NCI-H1092 (cell line): ENCODE measurements at places on chromosomes 7 and 10.
A peak's percentile ranks its signal among the peaks of the same experiment; 100 is the strongest.

- DNase-seq, result no peak
Measured at GRCh38 chr7:47647181-47647917, 65.4 kb upstream of the TNS3 start.

GRCh38 chr10:43972976-43973647 is 324.4 kb upstream of the ZNF32 start:
- no peak for DNase-seq

DNA sequence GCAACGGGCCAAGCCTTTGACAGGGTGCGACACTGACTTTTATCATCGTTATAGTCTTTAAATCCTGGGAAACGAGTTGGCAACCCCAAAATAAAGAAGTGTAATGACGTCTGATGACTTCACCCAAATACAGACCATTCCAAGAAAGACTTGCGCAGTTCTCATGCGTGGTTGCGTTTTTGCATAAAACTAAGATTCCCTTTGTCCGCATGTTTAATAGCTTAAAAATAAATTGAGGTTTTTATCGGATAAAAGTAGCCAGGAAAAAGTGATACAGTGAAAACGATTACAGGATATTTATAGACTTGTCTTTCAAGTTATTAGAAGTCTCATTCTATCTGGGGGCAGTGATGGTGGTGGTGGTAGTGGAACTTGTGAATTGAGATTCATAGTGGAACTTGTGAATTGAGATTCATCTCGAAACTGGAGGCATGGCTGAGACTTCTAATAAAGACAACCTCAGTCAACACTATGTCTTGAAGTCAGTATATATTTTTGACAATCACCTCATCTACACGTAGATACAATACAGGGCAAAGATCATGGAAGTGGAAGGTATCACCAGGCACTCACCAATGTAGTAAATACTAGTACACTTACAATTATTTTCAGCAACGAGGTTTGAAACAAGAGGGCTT is 1.2 kb upstream of the NAMPT start:
- DNase-seq, result no peak

GRCh38 chr7:1555046-1555812 is 776 bp downstream of the TMEM184A start:
- DNase-seq, result peak; percentile 28

DNA sequence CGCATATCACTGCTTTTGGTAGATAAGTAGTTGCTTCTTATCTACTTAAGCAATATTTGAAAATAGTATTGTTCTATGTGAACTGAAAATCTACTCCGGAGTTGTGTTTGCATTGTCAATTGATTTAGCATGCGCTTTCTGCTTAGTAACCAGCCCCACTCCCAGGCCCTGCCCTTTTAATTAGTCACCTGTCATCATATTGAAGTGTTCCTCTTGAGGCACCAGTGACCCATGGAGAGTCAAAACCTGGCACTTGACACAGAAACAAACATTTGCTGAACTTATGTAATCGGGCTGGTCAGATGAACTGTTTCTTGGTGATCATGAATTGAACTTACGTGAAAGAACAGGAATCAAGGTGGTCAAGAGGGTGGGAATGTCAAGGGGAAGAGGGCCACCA is 27.8 kb upstream of the CDHR3 start:
- peak; percentile 46 for DNase-seq

DNA sequence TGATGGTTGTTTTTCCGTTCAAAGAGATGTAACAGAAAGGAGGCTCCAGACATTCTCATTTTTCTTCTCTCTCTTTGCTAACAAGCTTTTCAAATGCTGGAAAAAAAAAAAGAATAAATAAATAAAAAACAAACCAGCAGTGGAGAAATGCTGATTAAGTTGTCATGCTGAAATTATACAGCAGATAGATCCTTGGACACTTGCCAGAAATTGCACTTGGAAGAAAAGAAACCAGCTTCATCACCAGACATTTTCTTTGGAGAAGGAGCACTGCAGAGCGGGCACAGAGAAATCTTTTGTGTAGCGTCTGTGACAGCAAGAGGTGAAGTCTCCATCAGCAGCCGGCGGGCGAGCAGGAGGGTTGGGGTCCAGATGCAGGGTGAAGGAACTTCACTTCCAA is 55.8 kb downstream of the CLRN3 start:
- DNase-seq, result no peak

- no peak for DNase-seq
Measured at GRCh38 chr7:142313528-142313927, 55.7 kb upstream of the PRSS58 start.

DNA sequence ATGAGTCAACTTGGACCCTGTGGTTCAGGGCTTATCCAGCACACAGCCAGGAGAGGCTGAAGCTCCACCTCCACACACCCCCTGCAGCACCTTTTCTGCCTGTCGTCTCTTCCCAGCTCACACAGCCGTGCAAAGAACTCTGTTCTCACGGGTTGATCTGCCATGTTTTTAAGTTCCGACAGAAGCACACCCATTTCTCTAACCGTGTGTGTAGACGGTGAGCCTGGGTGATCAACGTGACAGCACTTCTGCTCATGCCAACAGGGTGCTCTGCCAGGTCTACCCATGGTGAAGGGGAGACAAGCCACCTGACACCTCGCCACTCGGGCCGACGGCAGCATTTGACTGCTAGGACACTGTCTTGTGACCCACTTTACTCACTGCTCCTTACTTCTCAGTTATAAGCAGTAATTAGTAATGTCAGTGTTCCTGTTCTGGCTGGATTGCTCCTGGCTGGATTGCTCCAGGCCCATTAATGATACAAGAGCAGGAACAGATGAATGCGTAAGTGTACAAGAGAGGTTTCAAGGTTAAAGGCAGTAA is 90.5 kb downstream of the RNF216 start:
- no peak for DNase-seq

DNA sequence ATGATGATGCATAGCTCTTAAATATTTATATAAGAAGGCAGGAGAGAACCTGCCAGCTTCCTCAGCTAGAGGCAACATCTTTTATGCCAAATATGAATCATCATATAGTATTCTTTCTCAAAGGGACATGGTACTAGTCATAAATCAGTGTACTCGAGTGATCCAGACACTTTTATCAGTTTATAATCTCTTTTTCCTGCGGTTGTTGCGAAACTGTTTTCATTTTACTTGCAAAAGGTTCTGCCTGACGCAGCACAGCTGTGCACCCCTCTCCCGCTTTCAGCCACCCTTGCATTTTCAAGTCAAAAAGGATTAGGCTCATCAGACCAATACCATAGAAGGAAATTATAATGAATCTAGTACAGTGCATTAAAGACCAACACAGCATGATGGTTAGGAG is 332.3 kb upstream of the PRKCQ start:
- no peak for DNase-seq

GRCh38 chr10:51445588-51445987 is 253.8 kb downstream of the CSTF2T start:
- no peak for DNase-seq

GRCh38 chr7:138208142-138208570 is 131.9 kb downstream of the AKR1D1 start:
- no peak for DNase-seq

DNA sequence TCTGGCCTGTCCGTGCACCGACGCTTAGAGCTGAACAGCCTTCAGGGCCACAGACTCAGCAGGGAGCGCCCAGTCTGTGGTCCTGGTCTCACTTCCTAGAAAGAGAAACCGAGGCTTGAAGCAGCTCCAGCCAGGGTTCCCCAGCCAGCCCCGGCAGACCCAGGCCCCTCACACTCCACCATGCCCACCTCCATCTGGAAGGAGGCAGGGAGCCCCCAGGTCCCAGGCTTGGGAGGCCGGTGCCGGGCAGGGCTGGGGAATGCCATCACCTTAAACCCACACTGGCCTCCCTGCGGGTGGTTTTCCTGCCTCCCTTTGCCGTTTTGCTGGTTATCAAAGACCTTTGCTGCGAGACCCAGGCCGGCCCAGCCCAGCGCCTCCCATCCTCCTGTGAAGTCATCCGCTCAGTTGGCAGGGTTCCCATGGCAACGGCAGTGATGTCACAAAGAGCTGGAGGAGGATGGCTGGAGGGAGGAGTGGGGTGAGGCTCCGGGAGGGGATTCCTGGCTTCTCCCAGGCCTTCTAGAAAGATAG is 24.0 kb downstream of the ELFN1 start:
- peak; percentile 32 for DNase-seq

DNA sequence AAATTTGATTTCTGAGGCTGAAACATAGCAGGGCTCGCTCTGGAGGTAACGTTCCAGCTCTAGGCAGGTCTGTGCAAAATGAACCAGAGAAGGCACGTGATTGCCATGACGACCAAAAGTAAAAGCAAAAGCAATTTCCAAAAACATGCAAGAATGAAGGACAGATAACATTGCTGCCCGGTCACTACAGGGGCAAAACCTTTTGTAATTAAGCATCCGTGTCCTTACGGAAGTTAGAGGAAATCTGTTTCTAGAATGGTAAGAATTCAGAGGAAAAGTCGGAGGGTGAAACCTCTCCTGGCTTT is 2.9 kb downstream of the KLF6 start:
- no peak for DNase-seq

- DNase-seq, result no peak
Measured at GRCh38 chr7:151484971-151485707, 34.6 kb downstream of the RHEB start.

GRCh38 chr7:22417841-22418240 is 60.9 kb upstream of the RAPGEF5 start:
- no peak for DNase-seq

- no peak for DNase-seq
Measured at GRCh38 chr7:93551063-93551895, 23.2 kb downstream of the CALCR start.

- no peak for DNase-seq
Measured at GRCh38 chr10:73576890-73577591, 14.1 kb downstream of the USP54 start.
